ENCODE measurements at places on chromosomes 3 and 15. TPM values are rescaled to one million over a fixed set of nuclear protein-coding genes. Genes with fewer than 3 reads are reported as not detected.

GRCh38 chr3:136787349-136787748 is 31.6 kb upstream of the SLC35G2 start:
- DNase-seq, result peak; percentile 84

DNA sequence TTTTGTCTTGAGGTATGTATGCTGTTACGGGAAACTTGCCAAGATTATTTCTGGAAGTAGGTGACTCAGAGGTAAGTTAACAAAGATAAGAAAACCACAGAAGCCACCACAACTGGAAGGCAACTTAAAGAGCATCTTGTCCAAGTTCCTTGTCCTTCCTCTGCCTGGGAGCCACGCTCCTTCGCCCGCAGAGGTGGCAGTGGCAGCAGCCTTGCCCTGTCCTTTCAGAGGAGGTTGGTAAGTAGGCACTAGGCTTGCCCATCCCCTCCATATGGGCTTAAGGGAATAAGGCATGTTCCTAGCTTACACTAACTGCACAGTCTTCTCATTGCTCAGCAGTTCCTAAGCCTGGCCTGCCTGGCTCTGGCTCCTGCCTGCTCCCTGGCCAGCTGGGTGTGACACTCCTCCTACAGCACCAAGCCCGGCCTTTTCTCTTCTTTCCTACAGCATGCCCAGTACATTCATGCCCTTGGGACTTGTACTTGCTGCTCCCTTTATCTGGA is 48.0 kb upstream of the RAB6B start:
- DNase-seq, result peak; percentile 98

DNA sequence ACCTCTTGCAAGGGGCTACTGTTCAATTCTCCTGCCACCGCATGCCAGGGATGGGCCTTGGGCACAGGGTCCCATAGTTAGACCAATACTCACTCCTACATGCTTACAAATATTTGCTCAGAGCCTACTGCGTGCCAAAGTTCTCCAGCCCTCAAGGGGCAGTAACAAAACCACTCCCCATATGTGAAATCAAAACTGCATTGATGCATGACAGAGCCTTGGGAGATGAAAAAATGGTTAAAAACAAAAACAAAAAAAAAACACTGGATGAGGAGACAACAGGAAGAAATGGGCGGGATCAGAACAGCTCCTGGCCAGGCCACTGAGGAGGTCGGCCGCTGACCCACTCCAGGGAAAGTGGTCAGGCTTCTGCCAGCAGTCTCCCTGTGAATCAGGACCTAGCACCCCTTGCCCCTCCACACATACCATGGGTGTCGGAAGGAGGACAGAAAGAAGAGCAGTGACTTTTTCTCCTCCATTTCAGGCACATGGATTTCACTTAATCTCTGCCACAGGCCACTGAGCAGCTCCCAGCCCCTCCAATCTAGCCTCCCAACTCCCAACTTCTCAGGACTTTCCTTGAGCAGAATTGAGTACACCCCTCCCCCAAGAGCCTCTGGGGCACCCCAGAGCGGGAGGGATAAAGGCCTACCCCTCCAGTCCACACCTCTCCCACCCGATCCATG is 2.8 kb downstream of the PLXNB1 start:
- DNase-seq, result no peak

- DNase-seq, result no peak
Observed at GRCh38 chr3:3734881-3735280, 64.3 kb upstream of the LRRN1 start.

DNA sequence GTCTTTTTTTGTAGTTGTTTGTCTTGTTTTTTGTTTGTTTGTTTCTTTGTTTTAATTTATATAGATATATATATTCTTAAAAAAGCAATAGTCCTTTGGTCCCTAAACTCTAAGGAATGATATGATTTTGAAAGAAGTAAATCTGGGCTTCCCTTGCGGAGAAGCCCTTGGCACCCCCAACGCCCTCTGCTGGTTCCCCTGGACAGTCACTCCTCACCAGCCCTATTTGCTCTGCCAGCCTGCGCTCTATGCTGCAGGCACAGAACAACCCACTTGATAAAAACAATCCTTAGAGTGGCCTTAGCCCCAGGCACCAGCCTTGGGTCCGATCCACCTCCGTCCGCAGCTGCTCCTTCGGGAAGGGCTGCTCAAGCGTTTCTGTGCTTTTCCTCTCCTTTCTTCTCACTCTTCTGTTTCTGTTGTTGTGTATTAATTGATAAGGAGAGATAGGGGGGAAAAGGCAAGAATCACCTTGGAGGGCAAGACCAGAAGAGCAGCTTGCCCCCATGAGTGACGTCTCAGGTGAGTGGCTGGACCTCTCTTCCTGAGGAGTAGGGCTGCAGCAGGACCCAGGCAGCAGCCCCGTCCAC is 13.7 kb upstream of the PARP6 start:
- peak; percentile 15 for DNase-seq

DNA sequence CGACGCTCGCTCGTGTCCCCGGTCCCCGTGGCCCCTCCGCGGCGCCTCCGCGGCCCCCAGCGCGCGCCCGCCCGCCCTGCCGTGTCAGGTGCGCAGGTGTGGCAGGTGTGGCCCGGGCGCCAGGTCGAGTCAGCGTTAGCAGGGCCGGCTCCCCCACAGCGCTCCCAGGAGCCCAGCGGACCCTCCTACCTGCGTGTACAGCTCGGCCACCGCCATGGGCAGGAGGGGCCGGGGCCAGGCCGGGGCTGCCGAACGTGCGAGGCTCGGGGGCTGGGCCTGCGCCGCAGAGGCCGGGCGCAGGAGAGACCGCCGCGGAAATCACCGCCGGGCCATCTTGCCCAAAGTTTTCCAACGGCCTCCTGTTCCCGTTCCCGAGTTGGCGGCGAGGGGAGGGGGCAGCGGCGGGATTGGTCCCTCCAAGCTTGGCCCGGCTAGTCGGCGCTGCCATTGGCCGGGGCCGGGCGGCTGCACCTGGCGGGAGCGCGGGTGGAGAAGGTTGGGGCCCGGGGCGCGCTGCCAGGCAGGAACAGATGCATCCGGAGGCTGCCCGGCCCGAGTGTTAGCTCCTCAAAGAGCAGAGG is at the start of gene MYO5C:
Gene MYO5C, minus strand, starts transcription at position 384 of the 581 bp plus-strand sequence. Its CDS starts 168 bp downstream, at position 216.
- no peak for DNase-seq

- DNase-seq, result no peak
Observed at GRCh38 chr3:146883288-146883687, 278.1 kb upstream of the PLSCR5 start.

- no peak for DNase-seq
Observed at GRCh38 chr3:193342551-193342950, 36.0 kb downstream of the ATP13A5 start.

- DNase-seq, result peak; percentile 30
Observed at GRCh38 chr3:152202976-152203626, 65.6 kb upstream of the MBNL1 start.

DNA sequence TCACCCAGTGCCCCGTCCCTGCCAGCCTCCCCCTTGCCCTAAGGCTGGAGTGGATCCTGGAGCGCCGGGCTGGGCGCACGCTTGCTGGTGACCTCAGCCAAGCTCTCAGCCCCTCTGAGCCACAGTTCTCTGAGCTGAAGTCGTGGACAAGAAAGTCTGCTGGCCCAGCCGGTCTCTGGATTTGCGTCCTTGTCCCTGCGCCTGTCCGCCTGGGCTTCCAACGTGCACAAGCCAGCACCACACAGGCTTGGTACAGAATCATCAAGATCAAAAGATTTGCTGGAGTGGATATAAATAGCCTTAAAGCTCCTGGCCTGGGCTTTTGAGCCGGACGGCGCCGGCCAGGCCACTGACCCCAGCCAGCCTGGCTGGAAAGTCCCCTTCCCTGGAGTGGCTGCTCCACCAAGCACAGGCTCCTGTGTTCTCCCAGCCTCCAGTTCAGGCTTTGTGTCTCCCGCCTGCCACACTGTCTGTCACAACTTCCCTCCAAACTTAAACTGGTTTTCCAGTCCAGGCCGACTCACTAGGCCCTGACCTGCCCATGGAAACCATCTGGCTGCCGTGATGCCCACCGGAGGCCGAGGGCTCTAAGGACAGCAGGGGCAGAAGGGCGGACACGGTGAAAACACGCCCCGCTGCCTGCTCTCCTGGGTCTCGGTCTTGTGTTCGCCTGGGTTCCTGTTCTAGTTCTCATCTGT is 156.2 kb downstream of the NUP210 start:
- DNase-seq, result no peak

GRCh38 chr3:141450727-141451375 is 36.0 kb upstream of the RASA2 start:
- no peak for DNase-seq

- DNase-seq, result no peak
Observed at GRCh38 chr3:26350853-26351252, 271.7 kb upstream of the LRRC3B start.

DNA sequence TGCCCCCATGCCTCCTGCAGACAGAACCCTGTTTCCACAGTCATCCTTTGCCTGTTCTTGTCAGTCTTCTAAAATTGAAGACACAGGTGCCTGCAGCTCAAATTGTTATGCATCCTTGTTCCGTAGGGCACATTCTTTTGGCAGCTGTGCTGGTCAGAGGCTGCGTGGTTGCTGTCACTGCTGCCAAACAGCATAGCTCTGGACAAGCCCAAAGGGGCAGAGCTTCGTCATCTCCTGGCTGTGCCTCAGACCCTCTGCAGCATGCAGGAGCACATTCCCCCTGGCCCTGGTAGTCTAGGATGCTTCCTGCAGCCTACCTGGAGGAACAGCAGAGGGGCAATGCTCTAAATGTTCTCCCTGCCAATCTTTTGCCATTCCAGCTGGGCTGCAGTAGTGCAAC is 2.1 kb upstream of the FBXL22 start:
- no peak for DNase-seq

DNA sequence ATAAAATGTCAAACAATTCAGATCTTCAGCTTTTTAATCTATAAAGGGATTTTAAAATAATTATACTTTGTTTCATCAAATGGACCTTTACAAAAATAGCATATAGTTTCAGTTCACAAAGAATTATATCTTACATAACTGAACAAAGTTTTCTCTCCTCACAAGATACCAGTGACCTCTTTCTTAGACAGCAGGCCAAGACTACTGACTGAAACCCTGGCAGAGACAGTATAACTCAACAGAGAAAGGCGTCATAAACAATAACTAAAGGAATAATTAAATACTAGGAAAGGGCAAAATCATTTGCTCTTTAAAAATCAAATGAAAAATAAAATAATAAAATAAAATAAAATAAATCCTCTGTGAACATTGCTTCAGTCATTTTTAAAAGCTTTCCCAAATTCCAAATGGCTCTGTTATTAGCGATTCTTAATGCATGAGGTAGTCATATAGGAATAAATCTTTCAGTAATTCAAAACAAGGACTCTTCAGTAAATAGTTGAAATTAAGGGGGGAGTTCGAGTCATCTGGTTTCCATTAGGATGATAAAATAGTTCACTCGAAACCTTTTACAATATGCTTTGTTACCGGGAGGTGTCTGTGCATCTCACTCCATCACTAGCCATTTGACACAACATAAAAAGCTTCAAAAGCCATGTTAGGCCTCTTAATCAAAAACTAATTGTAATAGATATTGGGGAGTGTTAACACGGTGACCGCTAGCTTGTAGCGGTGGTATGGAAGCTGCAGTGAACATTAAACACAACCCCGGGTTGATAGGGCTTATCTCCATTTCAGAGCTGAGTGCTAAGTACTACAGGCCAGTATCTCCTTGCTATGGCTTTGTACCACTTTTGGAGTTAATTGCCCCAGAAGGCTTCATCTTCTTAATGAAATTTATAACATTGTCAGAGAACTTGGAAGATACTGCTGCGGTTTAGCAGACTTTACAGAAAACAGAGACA is 142.9 kb upstream of the NR2F2 start:
- DNase-seq, result no peak

DNA sequence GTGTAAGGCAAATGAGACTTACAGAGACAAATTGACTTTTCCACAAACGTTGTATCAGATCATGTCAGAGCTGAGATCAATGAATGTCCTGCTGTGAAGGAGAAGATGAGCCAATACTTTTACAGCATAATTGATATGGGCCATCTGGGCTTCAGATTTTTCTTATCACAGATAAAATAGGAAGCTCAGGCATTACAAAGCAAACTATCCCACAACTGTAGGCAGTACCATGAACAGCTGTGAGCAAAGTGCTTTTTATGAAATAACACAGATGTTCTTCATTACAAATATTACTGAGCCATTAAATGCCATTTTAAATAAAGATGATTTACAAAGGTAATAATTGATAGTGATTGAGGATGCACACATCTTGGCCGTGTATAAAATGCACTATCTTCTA is 852.3 kb downstream of the OTOL1 start:
- no peak for DNase-seq

DNA sequence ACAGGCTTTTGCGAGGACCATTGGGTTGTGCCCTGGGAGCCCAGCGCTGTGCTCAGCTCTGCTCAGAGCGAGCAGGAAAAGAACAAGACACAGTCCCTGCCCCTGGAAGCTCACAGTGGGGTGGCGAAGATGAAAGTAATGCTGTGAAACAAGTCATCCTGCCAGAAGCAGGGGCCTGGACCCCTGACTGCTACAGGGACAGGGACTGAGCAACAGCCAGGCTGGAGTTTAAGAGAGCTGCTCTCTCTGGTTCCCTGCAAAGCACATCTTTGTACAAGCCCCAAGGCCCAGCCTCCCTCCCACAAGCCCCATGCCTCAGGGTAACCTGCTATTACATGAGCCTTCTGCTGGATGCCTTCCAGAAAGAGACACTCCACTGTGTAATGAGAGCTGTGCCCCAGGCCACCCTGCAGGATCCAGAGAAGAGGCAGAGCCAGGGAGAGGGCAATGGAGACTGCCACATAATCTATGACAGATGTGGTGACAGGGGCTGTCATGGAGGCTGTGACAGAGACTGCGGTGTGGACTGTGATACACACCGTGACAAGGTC is 7.1 kb upstream of the HCN4 start:
- no peak for DNase-seq

- DNase-seq, result peak; percentile 93
Observed at GRCh38 chr3:8607234-8608040, 37.2 kb downstream of the SSUH2 start.

GRCh38 chr15:60096157-60096556 is 92.0 kb downstream of the FOXB1 start:
- no peak for DNase-seq

DNA sequence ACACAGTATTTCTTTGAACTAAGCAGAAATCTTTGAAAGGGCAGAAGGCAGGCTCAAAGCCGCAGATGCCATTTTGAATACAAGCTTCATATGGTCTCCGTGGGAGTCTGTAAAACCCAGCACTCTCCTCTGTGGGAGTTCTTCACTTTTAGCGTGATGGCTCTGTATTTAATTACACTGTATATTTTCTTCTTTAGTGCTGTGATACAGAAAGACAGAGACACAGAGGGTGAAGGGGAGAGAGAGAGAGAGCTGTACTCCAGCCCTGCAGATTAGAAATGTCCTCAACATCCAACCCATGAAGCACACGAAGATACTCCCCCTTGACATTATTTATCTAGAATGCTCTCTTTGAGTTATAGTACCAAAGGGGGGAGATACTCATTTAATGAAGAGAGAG is 752.6 kb upstream of the NR2F2 start:
- DNase-seq, result no peak

KBTBD12 gene
- under 0.01 TPM for total RNA-seq

LRRIQ4 gene
- total RNA-seq, result 0.09 TPM

RPUSD2 gene
- 7.6 TPM for total RNA-seq

PROK2 gene
- not detected for total RNA-seq

VPS18 gene
- 57.4 TPM for total RNA-seq

SOX2 gene
- not detected for total RNA-seq

NAALADL2 gene
- 11.4 TPM for total RNA-seq

Measured in fibroblast of the aortic adventitia (primary cell).